Calu3 (cell line): ENCODE measurements at places on chromosomes 4 and X. TPM values are rescaled to one million over a fixed set of nuclear protein-coding genes. Genes with fewer than 3 reads are reported as not detected.

GRCh38 chrX:115363897-115364296 is 74.4 kb downstream of the LUZP4 start:
- no peak overlapping the region for H3K27ac ChIP-seq
- DNase-seq: no peak
- H3K4me1 ChIP-seq: peaks cover 6% of the 10 kb centered on the region

- peak overlapping the region; percentile 69 for H3K4me3 ChIP-seq
- H3K4me1 ChIP-seq: peaks cover 19% of the 10 kb centered on the region
- no peaks in the 10 kb centered on the region for H3K27me3 ChIP-seq
- no peak overlapping the region for H3K27ac ChIP-seq
Observed at GRCh38 chr4:113116414-113117357, 67.2 kb downstream of the ANK2 start.

DNA sequence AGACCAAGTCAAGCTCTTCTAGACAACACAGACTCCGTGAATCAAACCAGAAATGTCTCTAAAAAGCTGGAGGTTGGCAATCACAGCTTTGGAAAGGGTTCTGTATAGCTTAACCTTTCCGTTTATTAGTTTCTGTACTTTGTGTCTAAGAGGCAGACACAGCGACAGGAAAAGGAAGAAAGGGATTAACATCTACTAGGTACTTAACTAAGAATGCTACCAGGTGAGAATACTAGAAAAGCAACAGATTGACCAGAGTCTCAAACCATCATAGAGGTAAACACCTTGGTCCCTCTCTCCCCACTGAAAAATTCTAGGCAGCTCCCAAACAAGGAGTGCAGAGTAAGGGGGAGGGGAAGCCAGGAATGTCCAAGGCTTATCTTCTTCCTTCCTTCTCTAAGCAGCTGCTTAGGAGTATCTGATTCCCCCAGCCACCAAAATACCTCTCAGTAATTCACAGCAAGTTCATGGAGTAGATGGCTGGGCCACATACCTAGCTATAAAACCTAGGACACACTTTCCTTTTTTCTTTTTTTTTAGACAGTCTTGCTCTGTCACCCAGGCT is 80.8 kb downstream of the APBB2 start:
- no peak overlapping the region for H3K4me3 ChIP-seq
- no peaks in the 10 kb centered on the region for H3K36me3 ChIP-seq
- H3K27me3 ChIP-seq: no peaks in the 10 kb centered on the region
- no peaks in the 10 kb centered on the region for H3K4me1 ChIP-seq
- H3K27ac ChIP-seq: no peak overlapping the region
- no peak for DNase-seq

GPR143 gene
- 8.3 and 8.8 TPM in 2 replicates for total RNA-seq

GRCh38 chrX:101028562-101028961 is 23.3 kb downstream of the TRMT2B start:
- no peak for DNase-seq
- H3K4me1 ChIP-seq: no peaks in the 10 kb centered on the region
- H3K27ac ChIP-seq: no peak overlapping the region
- no peaks in the 10 kb centered on the region for H3K27me3 ChIP-seq
- H3K4me3 ChIP-seq: no peak overlapping the region

GRCh38 chr4:48049483-48049882 is 32.9 kb downstream of the NIPAL1 start:
- H3K27ac ChIP-seq: no peak overlapping the region
- H3K27me3 ChIP-seq: no peaks in the 10 kb centered on the region
- no peak overlapping the region for H3K4me3 ChIP-seq
- DNase-seq: no peak
- no peaks in the 10 kb centered on the region for H3K36me3 ChIP-seq
- H3K4me1 ChIP-seq: peaks cover 27% of the 10 kb centered on the region

PDE6B gene
- total RNA-seq: not detected in 2 replicates

DNA sequence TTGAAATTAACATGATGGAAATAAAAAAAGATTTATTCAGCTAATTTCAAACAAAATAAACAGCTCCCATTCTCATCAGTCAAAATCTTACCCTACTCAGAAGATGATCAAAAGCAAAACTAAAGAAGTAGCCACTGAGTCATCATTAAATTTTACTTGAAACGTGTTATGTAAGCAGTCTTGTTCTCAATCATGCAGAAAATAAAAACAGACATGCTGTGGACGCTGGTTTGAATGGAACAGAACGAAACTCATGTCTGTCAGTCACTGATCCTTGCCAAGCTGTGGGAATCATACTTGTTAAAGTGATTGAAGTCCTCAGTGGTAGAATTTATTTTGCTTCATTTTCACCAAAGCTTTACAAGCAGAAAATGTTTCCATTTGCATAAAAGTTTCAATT is 77.2 kb upstream of the TLR3 start:
- no peak overlapping the region for H3K27ac ChIP-seq
- no peaks in the 10 kb centered on the region for H3K27me3 ChIP-seq
- H3K36me3 ChIP-seq: no peaks in the 10 kb centered on the region
- no peak overlapping the region for H3K4me3 ChIP-seq
- no peak for DNase-seq
- no peaks in the 10 kb centered on the region for H3K4me1 ChIP-seq

- no peak overlapping the region for H3K4me3 ChIP-seq
- DNase-seq: no peak
- H3K36me3 ChIP-seq: no peaks in the 10 kb centered on the region
- peaks cover 27% of the 10 kb centered on the region for H3K27me3 ChIP-seq
- H3K4me1 ChIP-seq: no peaks in the 10 kb centered on the region
Observed at GRCh38 chrX:68719181-68719903, 71.9 kb downstream of the STARD8 start.

- H3K27ac ChIP-seq: no peak overlapping the region
- peaks cover 8% of the 10 kb centered on the region for H3K4me1 ChIP-seq
- DNase-seq: peak; percentile 44
- H3K36me3 ChIP-seq: peaks cover 13% of the 10 kb centered on the region
- H3K27me3 ChIP-seq: no peaks in the 10 kb centered on the region
Observed at GRCh38 chrX:48025561-48025960, 18.8 kb downstream of the SPACA5 start.

- no peak for DNase-seq
- H3K36me3 ChIP-seq: no peaks in the 10 kb centered on the region
- no peaks in the 10 kb centered on the region for H3K27me3 ChIP-seq
Observed at GRCh38 chr4:189299706-189300105, 641.0 kb upstream of the FRG1 start.
